ENCODE measurements at places on chromosomes 5 and 9.

- no peak for DNase-seq
Observed at GRCh38 chr9:116163293-116164055, 9.9 kb downstream of the PAPPA start.

- DNase-seq, result no peak
Observed at GRCh38 chr9:126777733-126778132, 27.1 kb upstream of the ZBTB43 start.

DNA sequence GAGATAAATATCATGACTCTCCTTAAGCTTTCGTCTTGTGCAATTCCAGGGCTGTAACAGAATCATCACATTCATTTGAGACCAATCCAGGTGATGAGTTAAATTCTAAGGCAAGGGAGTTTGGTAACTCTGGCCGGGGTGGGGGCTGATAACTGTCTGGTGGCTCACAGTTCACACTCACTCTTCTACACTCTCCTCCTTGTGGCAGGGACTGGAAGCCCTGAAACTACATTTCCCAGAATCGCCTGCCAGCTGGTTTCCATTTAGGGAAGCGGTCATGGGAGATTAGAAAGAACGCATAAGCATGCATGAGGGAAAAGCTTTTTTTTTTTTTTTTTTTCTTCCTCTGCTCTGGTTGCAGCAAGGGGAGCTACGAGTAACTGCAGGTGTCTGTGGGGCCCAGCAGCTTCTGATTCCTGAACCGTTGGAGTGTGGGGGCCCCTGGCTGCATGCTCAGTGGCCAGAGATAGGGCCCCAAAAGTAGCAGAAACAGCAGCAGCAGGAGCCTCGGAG is 154.8 kb upstream of the TBC1D2 start:
- peak; percentile 12 for DNase-seq

DNA sequence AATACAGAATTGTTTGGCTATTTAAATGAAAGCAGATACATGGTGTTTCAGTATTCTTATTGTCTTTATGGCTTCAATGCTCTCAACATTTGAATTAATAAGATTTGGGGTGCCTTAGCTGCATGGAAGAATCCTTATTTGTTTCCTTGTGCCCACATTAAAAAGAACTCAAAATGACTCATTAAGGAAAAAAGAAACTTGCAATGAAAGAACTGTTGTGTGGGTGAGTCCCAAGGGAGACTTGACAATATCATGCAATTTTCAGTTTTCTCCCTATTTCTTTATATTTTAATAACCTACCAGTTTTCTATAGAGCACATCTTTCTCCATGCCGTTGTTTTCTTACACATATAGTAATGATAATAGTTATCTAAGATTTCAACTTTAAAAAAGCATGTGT is 404.0 kb downstream of the PDE4D start:
- DNase-seq, result no peak

DNA sequence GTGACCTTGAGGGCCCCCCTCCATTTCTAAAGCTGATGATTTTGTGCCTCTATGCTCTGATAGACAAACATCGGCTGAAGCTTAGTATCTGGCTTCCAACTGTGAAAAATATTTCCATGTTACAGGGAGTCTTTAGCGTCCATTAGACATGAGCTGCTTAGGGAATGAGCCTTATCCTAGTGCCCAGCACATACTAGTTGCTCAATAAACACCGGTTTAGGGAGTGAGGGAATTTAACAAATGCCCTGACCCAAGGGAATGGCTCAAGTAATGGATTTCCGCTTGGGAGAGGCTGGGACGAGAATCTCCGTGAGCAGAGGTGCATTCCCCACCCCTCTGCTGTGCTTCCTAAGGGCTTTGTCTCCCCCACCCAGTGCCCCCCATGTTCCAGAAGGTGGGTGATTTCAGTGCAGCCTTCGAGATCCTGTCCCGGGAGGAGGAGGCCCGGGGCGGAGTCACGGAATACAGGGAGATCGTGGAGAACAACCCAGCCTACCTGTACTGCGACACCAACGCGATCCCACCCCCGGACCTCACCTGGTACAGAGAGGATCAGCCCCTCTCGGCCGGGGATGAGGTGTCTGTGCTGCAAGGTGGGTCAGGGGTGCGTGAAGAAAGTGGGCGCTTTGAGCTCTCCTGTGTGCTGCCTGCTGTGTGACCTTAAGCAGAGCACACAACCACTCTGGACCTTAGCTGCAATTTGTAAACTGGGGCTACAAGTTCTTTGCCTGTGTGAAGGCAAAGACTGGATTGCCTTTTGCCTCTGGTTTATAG is 65.7 kb upstream of the ASS1 start:
- no peak for DNase-seq

DNA sequence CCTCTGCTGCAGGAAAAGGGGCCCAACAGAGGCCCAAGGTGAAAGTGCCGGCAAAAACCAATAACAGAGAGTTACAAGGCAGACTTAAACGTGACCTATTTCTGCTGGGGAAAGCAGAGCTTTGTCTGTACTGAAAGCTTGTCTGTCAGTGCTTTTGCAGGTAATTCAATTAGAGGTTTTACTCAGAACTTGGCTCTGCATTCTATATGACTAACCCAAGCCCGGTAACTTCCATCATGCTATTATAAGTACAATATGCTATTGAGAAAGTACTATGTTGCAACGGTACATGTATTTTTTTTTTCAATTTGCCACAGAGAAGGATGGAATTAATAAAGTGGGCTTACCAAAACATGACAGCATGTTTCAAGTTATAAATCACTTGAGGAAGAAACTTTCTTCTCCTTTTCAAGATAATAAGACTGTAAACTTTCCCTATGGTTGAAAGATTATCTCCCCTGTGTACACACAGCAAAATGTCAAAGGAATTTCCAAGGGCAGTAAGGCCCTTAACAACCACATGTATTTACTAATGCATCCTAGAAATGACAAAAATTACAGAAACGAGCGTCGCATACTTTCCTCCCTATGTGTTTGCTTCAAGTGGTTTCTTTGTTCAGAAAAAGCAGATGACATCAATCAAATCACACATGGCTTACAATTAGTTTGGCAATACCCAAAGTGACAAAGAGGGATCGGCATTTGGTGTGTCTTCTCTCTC is 282.4 kb downstream of the EFNA5 start:
- DNase-seq, result no peak

- DNase-seq, result peak; percentile 31
Observed at GRCh38 chr5:160369990-160370712, at the start of gene C1QTNF2. TSS of gene C1QTNF2 (minus strand) at chr5:160370626. CDS start at chr5:160355011, 15,615 bp downstream.

- DNase-seq, result no peak
Observed at GRCh38 chr9:87572719-87573118, 75.1 kb downstream of the DAPK1 start.

- peak; percentile 51 for DNase-seq
Observed at GRCh38 chr5:148482697-148483462, 99.1 kb downstream of the FBXO38 start.

DNA sequence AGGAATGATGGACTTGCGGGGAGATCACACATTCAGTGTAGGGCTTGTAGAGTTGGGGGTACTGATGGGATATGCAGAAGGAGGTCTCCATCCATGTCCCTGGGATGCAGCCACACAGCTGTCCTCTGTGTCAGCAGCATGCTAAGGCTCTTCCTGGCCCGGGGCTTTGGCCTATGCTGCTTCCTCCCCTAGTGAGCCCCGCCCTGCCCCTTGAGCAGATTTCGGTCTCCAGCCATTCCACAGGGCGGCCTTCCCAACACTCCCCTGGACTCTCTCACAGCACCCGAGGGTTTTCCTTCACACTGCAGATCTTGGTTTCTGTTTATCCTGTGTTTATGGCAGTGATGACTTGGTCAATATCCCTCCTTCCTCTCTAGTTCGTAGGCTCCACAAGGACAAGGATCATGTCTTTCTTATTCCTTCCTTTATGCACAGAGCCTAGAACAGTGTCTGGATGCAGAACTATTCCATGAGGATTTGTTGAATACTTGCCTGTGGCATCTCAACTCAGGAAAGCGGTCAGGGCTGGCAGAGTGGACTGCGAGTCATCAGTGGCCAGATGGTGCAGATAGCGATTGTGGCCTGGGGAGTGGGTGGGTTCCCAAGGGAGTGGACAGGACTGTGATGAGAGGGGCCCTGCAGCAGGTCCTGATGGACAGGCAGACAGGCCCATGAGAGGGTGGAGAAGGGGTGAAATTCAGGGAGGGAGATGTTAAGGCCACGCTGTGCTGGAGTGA is 114.2 kb downstream of the RGS3 start:
- no peak for DNase-seq

DNA sequence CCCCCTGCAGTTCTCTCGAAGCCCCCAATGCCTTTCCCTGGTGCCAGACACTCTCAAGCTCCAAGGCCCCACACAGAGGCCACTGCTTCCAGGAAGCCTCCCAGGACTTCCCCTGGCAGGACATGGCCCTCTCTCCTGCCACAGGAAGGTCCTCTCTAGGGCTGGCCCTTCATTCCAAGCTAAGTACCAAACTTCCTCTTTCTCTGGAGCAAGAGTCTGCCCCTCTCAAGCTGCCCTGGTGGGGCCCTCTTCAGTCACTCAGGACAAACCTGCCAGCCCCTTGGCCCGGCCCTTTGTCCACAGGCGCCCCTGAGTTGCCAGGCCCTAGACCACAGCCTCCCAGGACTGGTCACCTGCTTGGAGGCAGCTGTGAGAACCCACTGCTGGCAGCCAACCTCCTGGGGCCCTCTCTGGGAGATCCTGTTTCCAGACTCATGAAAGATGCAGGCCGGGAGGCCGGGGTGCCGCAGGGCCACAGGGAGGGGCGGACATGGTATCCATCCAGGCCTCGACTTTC is 6.6 kb downstream of the NINJ1 start:
- no peak for DNase-seq

DNA sequence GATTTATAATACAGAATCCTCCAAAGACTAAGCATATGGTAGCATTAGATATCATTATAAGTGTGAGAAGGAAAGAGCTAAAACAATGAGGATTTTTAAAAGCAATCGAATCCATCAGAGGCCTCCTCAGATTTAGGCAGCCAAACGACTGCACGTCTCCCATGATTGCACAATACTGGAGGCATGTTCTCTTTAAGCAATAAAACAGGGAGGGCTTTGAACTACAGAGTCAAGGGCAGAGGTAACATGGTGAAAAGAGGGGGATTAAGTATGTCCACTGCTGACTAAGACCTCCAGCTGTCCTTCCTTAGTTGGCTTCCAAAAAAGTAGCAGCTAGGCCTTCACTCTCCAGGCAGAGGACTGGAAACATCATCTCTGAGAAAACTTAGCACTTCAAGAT is 298.7 kb upstream of the RGMB start:
- DNase-seq, result no peak

DNA sequence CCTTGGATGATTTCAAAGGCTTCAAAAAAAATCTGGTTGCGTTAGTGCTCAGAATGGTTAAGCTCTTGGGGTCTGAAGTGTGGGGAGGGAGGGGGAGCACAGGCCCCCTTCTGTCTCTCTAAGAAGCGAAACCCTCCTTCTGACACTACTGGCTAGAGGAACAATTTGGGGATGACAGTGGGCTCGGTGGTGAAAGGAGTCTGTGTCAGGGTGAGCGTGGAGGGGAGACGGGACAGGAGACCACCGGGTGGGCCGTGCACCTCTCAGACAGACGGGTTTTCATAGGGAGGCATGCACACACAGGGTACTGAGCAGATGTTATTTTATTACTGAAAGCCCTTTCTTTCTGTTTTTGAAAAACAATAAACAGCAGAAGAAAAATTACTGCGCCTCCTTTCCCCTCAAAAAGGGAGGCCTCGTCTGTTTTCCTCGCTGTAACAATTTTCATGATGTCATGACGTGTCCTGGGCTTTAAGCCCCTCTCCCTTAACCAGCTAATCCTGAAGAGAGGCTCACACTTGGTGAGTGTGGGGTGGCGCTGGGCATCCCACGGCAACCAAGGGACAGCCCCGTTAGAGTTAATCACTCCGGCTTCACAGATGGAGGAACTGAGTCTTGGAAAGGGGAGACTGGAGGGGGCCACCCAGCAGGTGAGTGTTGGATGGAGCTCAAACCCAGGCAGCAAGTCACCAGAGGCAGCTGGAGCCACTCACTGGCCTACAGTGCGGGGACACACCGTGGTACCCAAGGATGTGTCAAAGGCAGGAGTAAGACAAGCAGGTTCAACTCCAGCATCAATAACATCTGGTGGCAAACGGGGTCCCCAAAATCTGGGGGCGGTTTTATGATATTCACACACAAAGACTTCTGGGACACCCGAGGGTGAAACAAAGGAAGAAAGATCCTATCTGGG is 53.4 kb downstream of the PTCH1 start:
- no peak for DNase-seq

DNA sequence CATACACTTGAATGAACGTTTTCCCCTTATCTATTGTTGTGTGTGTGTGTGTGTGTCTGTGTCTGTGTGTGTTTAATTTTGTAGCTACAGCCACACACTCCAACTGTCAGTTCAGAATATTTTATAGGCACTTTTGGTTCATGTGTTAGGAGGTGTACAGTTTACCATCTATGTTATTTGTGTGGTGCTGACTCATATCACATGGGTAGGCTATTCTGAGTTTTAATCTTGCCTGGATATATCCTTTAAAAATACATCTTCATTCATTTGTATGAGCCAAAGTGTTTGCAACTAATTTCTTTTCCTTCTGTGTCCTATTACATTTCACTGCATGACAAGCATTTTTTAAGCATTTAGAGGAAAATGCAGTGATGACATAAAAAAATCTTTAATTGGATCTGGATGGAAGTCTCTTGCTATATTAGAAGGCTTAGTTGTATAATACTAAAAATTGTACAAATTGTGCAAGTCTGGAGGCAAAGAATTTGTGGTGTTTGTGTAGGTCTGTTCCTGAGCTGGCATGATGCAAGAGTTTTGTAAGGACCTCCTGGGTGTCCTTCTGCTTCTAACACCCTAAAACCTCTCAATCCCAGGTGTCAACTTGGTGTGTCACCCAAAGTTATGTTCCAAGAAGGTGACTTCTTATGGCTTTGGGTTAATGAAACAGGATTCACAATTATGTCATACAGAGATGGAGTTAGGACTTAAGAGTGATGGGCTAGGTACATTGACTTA is 52.4 kb upstream of the HMHB1 start:
- no peak for DNase-seq

GRCh38 chr5:176492431-176492830 is 44.2 kb downstream of the FAF2 start:
- no peak for DNase-seq

GRCh38 chr9:14783358-14783757 is 60.8 kb upstream of the CER1 start:
- no peak for DNase-seq

GRCh38 chr9:126838895-126839294 is 21.5 kb upstream of the ZBTB34 start:
- DNase-seq, result no peak

GRCh38 chr5:77168161-77168878 is 42.2 kb upstream of the PDE8B start:
- DNase-seq, result no peak

DNA sequence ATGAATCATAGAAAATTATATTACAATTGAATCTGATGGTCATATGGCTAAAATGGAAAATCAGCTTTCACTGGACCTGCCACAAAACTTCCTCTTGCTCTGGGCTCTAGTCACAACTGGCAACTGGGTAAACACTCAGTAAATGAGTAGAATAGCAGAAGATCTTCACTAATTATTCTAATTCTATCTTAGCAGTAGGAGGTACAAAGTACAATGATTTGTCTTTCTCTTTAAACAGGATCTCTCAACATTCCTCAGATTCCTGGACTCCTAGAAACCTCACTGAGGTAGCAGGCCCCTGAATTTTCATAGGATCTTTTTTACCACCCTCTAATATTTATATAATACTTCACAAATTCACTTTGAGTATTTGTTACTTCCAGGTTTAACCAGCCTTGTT is 239.9 kb upstream of the SMARCA2 start:
- no peak for DNase-seq

- DNase-seq, result no peak
Observed at GRCh38 chr9:2618289-2618688, 3.3 kb upstream of the VLDLR start.

GRCh38 chr5:178671602-178672144 is 44.8 kb upstream of the CLK4 start:
- no peak for DNase-seq

- DNase-seq, result no peak
Observed at GRCh38 chr5:134258896-134259295, 33.0 kb upstream of the PPP2CA start.

Data from neural crest cell (in vitro differentiated cells).